ENCODE measurements at places on chromosomes 6 and 20.

DNA sequence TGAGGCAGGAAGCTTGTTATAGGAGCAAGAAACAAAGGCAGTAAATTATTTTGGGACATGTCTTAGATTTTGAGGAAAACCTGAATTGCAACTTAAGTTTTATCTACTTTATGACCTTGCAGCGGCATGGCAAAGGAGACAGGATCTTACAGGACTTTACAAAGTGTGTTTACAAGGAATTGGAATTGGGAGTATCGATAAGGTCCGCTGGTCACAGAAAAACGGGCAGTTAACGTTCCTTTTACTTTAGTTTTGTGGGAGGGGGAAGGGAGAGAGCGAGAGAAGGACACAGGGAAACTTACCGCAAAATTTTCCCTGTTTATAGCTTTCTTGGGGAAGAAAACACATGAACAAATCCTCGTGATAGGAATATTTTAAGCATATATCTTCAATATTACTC lies 1607.2 kb downstream of the GRIK2 start:
- no peak for DNase-seq

- DNase-seq, result no peak
Measured at GRCh38 chr6:37534893-37535292, 35.2 kb upstream of the CCDC167 start.

- no peak for DNase-seq
Measured at GRCh38 chr6:89120371-89120770, 2.5 kb upstream of the SRSF12 start.

DNA sequence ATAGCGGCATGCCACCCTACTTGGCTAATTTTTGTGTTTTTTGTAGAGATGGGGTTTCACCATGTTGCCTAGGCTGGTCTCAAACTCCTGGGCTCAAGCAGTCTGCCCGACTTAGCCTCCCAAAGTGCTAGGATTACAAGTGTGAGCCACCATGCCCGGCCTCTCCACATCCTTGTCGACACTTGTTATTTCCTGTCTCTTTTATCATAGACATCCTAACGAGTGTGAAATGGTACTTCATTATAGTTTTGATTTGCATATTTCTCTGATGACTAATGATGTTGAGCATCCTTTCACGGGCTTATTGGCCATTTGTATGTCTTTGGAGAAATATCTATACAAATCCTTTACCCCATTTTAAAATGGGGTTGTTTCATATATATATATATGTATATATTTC lies 39.0 kb upstream of the ASXL1 start:
- DNase-seq, result no peak

GRCh38 chr6:110705543-110705942 lies 109.7 kb downstream of the CDK19 start:
- DNase-seq, result no peak

- no peak for DNase-seq
Measured at GRCh38 chr6:74573613-74574012, 632.2 kb downstream of the COL12A1 start.

DNA sequence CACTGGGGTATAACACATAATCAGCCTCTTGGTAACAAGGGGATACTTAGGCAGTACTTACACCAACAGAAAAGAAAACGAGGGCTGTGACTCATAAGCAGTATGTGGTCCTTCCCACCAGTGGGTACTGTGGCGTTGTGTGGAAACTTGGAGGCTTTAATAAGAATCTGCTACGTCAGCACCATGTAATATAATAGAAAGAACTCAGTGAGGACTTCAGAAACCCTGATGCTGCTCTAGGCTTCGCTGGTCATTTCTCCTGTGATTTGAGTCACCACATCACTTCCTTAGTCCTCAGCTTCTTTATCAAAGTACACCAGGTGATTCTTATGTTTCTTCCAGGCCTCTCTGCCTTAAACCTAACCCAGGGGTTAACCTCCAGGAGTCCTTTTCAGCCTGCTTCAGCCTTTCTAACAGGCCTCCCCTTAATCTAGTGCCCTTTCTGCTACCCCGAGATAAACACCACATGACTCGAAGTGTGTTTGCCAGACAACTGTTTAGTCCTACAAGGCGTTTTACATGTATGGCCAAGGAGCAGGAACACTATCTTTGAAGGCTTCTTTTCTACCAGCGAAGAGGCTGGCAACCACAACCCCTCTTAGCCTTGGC lies 68.5 kb downstream of the FYN start:
- peak; percentile 87 for DNase-seq

DNA sequence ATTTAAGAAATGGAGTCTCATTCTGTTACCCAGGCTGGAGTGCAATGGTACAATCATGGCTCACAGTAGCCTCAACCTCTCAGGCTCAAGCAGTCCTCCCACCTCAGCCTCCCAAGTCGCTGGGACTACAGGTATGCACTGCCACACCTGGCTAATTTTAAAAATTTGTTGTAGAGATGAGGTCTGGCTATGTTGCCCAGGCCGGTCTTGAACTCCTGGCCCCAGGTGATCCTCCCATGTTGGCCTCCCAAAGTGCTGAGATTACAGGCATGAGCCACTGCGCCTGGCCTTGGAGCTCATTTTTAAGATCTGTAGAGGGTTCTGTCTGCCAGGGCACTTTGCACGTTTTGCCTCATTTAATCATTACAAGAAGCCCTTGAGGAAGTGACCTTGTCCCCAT lies 17.5 kb downstream of the ZC3H12D start:
- no peak for DNase-seq

DNA sequence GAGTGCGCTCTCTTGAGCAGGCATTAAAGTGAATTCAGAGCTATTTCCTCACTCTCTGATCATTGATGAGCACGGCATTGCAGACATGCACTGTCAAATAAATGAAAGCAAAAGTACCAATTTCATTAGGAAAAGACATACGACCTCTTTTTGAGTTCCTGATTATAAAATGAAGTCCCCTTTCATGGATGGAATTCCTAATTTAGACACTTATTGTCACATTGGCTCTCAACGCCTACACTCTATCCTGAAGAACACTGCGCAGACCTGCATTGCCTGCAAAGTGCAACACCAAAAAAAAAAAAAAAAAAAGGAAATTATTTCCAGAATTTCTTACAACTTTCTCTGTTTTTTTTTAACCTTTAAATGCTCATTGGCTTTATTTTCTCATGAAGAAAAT lies 1.6 kb downstream of the ADGRB3 start:
- DNase-seq, result no peak

DNA sequence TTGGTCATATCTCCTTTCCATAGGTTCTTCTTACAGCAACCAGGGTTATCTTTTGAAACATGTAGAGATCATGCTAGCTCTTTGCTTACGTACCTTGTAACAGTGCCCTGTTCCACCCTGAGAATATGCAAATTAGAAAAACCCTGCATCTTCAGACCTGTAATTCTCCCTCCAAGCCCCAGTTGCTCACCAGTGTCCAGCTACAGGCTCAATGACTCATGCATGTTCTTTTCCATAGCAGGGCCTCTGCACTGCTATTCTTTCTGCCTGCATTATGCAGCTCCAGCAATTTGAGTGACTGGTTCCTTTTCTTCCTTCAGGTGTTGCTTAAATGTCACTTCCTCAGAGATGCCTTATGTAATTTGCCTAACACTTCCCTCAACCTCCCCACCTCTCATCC lies 636.2 kb downstream of the KHDRBS2 start:
- DNase-seq, result no peak

DNA sequence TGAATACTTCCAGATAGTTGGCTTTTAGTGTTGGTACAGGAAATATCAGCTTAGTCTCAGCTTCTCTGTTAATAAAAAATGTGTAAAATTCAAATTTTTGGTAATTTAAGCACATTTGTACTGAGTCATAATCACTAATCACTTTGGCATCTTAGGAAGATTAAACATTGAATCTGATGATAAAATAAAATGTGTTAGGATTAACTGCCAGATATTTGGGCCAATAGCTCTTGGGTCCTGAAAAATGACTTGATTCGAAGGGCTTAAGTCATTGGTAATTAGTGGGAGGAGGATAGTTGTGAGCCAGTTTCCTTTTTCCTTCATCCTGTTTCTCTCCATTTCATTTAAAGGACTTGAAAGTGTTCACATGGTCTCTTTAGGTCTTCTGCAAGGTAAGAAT lies 426.1 kb downstream of the RFPL4B start:
- no peak for DNase-seq

GRCh38 chr6:170018936-170019817 lies 267.8 kb downstream of the ERMARD start:
- DNase-seq, result no peak

DNA sequence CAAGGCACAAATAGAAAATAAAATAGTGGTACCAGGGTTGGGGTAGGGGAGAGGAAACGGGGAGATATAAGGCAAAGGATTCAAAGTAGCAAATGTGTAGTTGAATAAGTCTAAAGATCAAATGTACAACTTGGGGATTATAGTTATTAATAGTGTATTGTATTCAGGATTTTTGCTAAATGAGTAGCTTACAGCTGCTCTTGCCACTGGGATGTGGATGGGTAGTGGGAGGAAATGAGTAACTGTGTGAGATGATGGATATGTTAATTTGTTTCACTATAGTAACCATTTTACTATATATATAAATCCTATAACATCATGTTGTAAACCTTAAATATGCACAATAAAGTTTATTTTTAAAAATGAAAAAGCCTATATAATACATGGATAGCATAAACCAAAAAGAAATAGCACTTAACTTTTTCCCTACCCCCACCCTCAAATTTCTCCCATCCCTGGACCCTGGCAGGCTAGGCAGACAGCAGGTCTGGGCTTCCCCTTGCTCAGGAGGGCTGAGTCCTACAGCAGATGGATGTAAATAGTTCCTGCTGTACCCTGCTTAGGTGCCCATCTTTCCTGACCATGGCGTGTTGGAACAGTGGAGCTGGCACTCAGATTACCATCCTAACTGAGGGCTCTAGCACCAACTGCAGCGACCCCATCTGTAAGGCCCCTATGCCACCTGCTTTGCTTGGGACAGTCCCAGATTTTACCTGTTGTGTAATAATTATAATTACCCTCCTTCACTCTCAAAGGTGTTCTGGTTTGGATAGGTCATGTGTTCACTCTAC lies 28.6 kb upstream of the PBOV1 start:
- DNase-seq, result no peak

DNA sequence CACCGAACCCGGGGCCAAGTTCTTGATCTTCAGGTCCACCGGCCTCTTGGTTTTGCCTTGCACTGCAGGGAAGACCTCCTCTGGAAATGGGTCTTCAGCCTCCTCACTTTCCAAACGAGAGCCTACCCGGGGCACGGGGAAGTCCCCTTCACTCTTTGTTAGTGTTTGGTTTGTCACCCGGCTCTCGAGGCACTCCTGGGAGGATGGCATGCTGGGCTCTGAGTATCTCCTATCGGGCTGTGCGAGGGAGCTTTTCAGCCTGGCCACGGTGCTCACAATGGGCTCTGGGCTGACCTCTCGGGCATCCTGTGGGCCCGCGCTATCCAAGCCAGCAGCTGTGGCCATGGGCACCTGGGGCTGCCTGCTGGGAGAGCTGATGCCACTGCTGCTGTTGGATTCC lies 8.1 kb downstream of the TAGAP start:
- no peak for DNase-seq

GRCh38 chr6:36820700-36821580 lies 18.3 kb downstream of the CPNE5 start:
- peak; percentile 66 for DNase-seq

GRCh38 chr20:41645372-41645771 lies 27.2 kb upstream of the CHD6 start:
- DNase-seq, result no peak

DNA sequence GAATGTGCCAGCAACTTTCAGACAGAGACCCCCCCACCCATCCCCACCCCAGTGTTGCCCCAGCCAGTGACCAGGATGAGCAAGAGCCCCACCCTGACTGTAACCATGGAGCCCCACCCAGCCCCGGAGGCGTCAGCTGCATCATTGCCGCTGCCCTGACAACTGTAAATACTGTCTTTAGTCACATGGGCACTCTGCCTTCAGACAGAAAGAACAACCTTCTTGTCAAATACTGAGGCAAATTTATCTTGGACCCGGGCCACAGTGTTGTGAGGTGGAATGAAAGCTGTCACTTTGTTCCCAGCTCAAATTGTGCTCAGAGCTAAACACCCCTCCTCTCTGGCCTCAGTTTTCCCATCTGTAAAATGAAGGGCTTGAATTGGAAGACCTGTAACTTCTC lies 23.7 kb downstream of the MOCS3 start:
- peak; percentile 63 for DNase-seq

DNA sequence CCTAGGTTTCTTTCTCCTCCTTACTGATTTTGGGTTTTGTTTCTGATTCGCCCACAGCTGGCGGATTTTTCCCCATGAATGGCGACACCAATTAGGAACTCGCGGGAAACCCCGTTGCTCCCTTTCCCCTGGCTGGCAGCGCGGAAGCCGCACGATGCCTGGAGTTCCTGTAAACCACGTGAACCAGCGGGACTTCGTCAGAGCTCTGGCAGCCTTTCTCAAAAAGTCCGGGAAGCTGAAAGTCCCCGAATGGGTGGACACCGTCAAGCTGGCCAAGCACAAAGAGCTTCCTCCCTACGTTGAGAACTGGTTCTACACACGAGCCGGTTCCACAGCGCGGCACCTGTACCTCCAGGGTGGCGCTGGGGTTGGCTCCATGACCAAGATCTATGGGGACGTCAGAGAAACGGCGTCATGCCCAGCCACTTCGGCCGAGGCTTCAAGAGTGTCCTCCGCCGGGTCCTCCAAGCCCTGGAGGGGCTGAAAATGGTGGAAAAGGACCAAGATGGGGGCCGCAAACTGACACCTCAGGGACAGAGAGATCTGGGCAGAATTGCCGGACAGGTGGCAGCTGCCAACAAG lies 3.2 kb upstream of the SEC23B start:
- DNase-seq, result peak; percentile 75

DNA sequence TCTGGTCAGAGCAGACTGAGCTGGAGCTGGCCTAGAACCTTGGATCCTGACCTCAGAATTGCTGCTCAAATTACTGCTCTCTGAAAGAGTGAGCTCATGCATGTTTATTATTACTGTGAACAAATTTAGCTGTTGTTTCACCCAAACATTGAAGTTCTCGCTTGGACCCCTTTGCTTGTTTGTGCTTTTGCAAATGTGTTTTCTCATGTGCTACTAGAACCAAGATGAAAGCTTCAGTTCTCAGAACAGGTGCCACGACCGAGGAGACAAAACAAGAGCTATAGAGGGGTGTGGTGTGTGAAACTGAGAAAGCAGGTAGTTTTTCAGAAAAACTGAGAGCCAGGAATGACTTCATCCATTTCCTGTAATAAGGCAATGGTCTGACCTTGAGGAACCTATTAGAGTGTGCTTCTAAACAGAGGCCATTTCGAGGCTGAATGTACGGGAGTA lies 50.0 kb upstream of the ESR1 start:
- no peak for DNase-seq

DNA sequence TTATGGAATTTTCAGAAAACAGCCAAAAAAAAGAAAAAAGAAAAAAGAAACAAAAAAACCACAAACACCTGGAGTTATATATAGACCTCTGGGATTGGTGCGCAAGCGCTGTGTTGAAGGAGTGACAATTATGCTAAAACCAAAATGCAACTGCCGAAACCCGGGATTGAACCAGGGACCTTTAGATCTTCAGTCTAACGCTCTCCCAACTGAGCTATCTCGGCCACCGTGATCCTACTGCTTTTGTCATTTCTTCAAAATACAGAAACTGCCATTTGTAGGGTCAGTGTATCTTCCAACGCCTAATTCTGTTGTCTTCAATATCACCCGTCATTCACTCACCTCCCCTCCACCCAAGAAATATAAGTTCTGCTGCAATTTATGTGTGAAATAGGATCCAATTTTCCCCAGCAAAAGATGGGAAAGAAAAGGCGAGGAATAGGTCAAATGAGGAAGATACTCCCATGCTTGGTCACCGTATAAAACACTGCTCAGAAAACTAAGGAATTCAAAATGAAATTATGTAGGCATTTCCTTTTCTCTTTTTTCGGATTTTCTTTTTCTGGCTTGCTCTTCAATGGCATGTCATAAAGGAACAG lies 116.0 kb downstream of the TRIM27 start:
- peak; percentile 42 for DNase-seq

Measured in cardiac fibroblast (primary cell).